ENCODE measurements at places on chromosomes 2 and 18.

GRCh38 chr2:68605939-68606338 lies 37.4 kb upstream of the PROKR1 start:
- no peak for DNase-seq

GRCh38 chr18:77772177-77772576 lies 522.5 kb downstream of the GALR1 start:
- DNase-seq, result no peak

DNA sequence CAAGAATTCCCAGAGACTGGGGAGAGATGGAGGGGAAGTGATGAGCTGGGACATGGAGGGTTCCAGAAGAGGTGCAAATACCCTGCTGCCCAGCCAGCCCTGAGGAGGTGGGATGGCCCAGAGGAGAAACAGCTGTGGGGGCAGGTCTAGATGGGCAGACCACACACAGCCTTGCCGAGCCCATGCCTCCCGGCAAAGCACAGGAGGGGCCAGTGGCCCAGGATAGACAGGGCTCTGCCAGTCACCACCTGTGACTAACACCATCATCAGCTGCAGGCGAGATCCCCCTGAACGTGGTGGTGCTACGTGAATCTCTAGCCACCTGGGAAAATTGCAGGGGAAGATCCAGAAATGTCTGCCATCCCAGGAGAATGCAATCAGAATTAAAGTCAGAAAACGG lies 39.4 kb downstream of the SCTR start:
- no peak for DNase-seq

GRCh38 chr18:30676053-30676480 lies 366.5 kb downstream of the DSC3 start:
- peak; percentile 75 for DNase-seq

DNA sequence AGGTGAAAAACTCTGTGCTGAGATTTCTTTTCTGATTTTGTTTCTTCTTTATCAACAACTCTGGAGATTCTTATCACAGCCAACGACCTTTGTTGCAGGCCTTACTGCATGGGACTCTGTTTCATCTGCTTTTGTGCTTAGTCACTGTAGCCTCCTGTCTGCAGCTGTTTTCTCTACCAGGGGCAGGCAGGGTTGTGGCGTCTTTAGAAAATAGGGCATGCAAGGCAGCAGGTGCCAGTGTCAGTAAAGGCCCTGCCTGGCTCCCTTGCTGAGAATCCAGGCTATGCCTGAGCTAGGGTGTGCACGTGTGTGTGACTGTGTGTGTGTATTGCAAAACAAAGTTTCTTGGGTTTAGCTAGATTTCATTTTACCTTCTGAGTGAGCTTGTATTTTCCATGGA lies 14.6 kb upstream of the SLC9A2 start:
- DNase-seq, result no peak

GRCh38 chr2:36530178-36530982 lies 67.6 kb downstream of the FEZ2 start:
- DNase-seq, result no peak

DNA sequence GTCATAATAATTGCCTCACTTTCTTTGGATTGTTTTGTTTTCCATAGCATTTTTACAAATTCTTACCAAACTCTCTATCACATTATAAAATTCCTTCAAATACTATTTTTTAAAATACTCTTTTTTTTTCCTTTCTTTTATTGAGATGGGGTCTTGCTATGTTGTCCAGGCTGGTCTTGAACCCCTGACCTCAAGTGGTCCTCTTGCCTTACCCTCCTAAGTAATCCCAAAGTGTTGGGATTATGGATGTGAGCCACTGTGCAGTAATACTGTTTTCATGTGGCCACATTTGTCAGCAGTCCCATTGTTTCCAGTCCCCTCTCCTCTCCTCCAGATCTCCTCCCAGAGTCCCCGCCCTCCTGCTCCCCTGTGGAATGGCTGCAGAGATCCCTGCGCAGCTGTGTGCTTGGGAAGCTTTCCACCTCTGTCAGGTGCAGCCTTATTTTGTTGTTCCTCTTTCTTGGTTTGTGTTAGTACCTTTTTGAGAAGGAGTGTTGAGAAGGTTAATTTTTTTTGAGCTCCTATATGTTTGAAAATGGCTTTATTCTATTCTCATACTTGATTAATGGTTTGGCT lies 227.3 kb downstream of the LOXHD1 start:
- DNase-seq, result no peak

GRCh38 chr2:234245945-234246344 lies 195.4 kb downstream of the SPP2 start:
- no peak for DNase-seq

- no peak for DNase-seq
Observed at GRCh38 chr2:19195661-19196060, 162.8 kb downstream of the OSR1 start.

DNA sequence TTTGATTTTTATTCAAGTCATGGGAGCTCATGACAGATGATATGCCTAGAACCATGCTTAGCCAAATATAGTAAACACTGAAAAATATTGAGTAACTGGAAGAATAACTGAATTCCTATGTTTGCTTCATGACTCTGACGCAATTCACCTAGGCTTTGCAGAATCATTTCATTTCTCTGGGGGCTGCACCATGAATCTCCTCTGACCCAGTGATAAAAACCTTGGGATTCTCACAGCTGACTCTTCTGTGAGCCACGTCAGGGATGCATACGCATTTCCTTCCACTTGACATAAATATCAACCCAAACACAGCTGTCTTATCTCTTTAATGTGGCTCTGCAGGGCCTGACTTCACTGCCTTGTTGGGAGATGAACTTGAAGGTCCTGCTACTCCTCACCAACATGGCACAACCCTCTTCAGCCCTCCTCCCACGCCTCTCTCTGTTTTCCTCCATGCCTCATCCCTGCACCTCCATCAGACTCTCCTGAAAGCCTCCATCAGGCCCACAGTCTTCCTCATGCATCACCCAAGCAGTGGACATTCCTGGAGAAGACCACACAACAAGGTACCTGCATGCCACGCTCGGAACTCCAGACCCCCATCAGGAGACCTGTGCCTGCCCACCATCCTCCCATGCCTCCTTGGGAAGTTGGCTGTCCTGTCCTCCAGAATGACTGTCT lies 29.8 kb downstream of the COL6A3 start:
- DNase-seq, result no peak

- DNase-seq, result no peak
Observed at GRCh38 chr2:150663143-150663542, 175.7 kb upstream of the RND3 start.

DNA sequence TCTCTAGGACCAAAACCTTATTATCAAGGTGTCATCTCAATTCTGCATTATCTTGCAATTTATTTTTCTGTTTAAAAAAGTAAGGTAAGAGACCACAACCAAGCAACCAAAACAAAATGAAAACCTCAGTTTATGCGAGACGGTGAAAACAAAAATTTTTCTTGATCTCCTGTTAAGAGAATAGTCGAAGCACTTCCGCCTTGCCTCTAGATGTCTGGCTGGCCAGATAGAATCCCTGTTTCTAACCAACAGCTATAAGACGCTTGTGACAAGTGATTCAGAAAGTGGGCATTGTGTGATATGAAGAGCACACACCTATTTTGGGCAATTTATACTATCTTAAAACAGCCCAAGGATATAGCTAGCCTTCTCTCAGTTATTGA lies 51.2 kb downstream of the MGAT5 start:
- DNase-seq, result no peak

GRCh38 chr18:79136742-79137141 lies 67.5 kb downstream of the ATP9B start:
- no peak for DNase-seq

- DNase-seq, result no peak
Observed at GRCh38 chr2:153195342-153195741, 283.2 kb downstream of the RPRM start.

- DNase-seq, result no peak
Observed at GRCh38 chr2:10481666-10482157, 33.6 kb upstream of the ODC1 start.

- DNase-seq, result no peak
Observed at GRCh38 chr2:65700720-65701119, 268.3 kb upstream of the SPRED2 start.

GRCh38 chr2:56960581-56960980 lies 776.8 kb downstream of the CCDC85A start:
- DNase-seq, result no peak

Data from K562 (cell line).